ENCODE measurements at places on chromosomes 2 and 18.

DNA sequence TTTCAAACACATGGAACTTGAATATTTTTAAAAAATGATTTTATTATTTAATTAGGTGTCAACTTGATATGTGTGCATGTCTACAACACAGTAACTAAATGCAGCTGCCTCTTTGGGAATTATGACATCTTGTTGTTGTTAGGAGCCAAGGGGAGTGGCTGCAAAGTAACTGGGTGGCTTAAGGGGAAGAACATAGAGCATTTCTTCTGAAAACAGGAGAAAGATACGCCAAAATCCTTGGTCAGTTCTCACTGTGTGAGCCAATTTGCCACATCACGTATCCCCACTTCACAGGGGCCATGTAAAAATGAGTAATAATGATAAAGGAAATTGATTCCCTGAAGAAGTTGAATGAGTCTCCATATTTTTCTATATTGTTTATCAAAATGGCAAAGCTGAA lies 309.8 kb upstream of the COL3A1 start:
- no peak for DNase-seq

- DNase-seq, result no peak
Measured at GRCh38 chr18:57461652-57462269, 26.6 kb downstream of the ONECUT2 start.

GRCh38 chr2:219704878-219705277 lies 77.4 kb downstream of the SLC4A3 start:
- no peak for DNase-seq

DNA sequence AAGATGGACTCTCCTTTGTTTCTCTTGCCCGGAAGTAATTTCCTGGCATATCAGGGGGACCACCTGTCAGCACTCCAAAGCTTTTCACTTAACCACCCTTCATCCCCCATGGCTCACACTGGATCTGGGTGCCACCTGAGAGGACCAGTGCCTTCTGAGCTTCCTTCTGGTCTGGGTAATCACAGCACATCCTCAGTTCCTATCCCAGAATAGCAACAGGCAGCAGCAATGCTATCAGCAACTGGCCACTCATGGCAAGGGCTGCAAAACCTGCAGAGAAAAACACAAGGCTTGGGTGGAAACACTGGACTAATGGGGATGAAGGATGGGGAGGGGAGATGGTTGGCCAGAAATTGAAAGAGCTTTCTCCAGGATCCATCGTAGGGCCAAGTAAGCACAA lies 59.9 kb upstream of the STPG4 start:
- DNase-seq, result no peak

DNA sequence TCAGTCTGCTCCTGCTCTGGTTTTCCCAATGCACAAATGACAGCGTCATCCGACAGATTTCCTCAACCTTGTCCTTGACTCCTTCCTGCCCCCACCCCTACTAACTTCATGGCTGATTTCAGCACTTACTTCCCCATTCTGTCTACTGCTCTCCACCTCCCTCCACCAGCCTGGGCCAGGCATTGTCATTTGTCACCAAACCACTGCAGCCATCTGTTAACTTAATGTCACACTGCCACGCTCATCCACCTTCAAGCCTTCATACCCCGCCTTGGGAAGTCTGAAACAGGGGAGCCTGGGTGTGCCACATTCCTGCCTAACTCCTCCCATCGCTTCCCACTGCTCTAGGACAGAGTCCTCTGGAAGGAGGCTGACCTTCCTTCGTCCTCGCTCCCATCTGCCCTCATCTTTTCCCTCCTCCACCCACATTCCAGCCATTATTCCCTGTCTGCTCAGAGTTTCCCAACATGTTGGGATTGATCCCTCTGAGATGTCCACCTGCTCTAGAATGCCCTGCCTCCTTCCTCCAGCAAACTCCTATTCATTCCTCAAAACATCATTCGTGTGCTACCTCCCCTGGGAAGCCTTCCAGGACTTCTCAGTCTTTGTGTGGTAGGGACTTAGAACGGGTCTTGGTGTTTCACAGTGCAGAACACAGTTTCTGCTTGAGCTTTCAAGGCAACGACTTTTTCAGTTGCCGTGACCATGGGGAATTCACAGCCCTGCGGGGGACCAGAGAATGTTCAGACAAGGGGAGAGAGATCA lies 42.2 kb upstream of the SMAD7 start:
- no peak for DNase-seq

GRCh38 chr18:58955738-58956137 lies 91.1 kb downstream of the ZNF532 start:
- DNase-seq, result no peak

DNA sequence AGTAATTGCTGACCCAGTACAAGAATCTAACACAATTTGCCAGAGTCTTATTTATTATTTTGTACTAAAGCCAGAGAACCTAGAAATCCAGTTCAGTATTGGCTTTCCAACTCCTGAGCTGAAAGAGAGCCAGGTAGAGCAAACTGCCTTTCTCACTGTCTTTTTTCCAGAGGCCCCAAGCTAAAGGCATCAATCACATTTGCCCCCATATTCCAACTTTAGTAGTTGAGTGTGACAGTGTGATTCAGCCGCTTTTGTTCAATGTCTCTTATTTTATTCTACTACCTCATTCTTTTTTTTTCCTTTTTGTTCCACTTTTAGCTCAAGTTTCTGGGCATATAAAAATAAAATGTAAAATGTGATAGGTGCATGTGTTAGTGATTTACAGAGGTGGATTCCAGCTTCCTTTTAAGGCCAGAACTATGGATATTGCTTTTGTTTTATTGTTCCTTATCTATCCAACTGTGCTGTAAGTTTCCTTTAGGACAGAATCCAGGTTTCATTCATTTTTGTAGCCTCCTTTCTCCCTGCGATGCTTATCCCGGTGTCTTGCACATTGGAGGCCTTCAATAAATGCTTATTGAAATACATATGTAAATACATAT lies 153.0 kb downstream of the ZEB2 start:
- DNase-seq, result no peak
